ENCODE measurements at places on chromosomes 11 and 22. TPM values are rescaled to one million over a fixed set of nuclear protein-coding genes. Genes with fewer than 3 reads are reported as not detected.

The MS4A6E gene
- not detected for total RNA-seq

The OR52M1 gene
- not detected for total RNA-seq

The DGAT2 gene
- total RNA-seq = 1.4 TPM

The HPS4 gene
- 14.1 TPM for total RNA-seq

The SAA4 gene
- total RNA-seq = not detected

The FGF4 gene
- total RNA-seq = 0.09 TPM

The LARGE2 gene
- 2.3 TPM for total RNA-seq

The TSGA10IP gene
- total RNA-seq = not detected

The ACTN3 gene
- total RNA-seq = 0.06 TPM

The VWA5A gene
- 0.13 TPM for total RNA-seq

The PPM1F gene
- total RNA-seq = 16.5 TPM

The C11orf24 gene
- 61.5 TPM for total RNA-seq

The SPECC1L gene
- total RNA-seq = 19.1 TPM

The OR4D6 gene
- not detected for total RNA-seq

The XNDC1N gene
- total RNA-seq = 3.4 TPM

The TSSK2 gene
- total RNA-seq = not detected

The LBHD1 gene
- total RNA-seq = 3.9 TPM

The MMP7 gene
- total RNA-seq = 29.1 TPM

The SMTNL1 gene
- total RNA-seq = not detected

The CYTH4 gene
- total RNA-seq = 0.90 TPM

The OR6Q1 gene
- not detected for total RNA-seq

The MEI1 gene
- not detected for total RNA-seq

The C11orf42 gene
- not detected for total RNA-seq

The CATSPER1 gene
- total RNA-seq = 0.95 TPM

Data from A549 treated with dexamethasone at 1 μM for 4 hours (cell line).